ENCODE measurements at places on chromosomes 5 and 9. TPM values are rescaled to one million over a fixed set of nuclear protein-coding genes. Genes with fewer than 3 reads are reported as not detected.

GRCh38 chr5:14342306-14342705, 199.2 kb downstream of the TRIO start:
- ATAC-seq = no peak

GRCh38 chr9:135798263-135798585, 96.2 kb downstream of the KCNT1 start:
- ATAC-seq = no peak

DNA sequence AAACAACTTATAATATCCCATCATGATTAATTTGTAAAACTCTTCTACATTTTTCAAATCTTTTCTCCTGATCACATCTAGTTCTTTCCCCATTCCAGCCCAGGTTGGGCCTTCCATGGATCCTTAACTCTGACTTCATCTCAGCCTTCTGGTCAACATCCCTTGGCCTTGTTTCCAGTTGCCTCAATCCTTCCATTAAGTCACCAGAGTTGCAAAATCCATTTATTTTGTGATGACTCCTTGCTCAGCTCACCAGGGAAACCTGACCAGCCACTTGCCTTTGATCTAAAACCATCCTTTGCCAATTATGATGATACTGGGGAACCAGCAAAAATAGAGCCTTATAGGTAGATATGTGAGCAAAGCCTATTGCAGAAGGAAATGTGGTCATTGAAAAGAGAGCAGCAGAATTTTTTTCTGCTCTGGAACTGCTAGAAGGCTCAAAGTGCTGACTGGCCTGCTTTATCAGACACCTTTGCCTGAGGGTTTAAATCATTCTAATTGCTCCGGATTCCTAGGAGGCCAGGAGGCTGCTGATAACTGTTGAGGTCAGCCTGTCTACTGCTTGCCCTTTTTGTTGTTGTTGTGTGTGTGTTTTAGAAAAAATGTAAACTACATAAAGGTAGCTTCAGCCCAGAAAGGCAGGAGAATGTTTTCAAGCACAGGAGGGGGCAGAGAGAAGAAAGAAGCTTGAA, 512.2 kb upstream of the GRIA1 start:
- no peak for ATAC-seq

- ATAC-seq = no peak
These were observed 95.1 kb downstream of the KCTD16 start for GRCh38 chr5:144265643-144266247.

DNA sequence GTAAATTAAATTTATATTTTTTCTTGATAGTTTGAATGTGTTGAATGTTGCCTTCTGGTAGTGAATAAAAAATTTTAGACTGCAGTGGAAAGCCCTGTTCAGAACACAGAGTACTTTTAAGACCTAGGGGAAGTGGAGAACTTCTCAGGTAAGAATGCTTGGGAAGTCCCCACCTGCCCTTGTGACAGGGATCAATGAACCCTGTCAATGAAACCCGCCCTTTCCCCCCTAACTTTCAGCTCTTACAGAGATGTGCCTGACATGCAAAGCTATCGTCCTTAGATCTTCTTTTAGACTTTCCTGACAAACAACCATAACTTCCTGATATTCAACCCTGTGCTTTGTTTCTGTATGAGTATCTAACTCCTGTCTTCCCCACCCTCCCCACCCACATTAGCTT, 562.7 kb downstream of the TLE4 start:
- peak; percentile 63 for ATAC-seq

DNA sequence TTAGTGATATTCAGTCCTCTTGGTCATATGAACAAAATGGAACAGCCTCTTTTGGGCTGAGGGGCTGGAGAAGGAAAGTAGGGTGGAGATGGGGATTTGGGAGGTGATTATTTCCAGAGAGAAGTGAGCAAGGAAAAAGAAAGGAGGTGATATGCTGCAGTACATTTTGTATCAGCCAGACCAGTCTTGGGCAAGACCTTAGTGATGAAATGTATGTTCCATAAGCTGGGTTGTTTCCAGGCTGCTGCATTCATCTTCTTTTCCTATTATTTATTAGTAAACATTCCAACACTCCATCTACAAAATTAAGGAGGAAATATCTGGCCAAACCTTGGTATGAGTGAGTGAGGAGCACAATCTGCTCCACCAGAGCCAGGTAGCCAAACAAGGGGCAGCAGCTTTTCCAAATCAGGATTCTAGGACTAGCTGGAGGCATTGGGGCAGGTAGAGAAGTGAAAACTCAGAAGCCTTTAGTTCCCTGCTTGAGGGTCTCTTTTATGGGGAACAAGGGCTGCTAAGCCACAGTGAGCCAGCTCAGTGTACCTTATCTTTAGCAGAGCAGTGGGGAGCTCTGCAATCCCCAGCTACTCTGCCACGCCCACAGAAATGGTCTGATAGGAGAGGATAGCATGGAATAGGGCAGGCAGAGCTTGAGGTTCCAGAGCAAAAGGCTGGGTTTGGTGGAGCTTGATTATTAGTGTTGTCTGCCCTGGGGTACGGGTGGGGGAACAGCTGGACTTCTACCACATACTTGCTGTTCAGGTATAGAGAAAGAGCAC, 19.5 kb downstream of the RAD1 start:
- ATAC-seq = no peak

GRCh38 chr9:123027517-123027916, 6.0 kb upstream of the GPR21 start:
- ATAC-seq = no peak

DNA sequence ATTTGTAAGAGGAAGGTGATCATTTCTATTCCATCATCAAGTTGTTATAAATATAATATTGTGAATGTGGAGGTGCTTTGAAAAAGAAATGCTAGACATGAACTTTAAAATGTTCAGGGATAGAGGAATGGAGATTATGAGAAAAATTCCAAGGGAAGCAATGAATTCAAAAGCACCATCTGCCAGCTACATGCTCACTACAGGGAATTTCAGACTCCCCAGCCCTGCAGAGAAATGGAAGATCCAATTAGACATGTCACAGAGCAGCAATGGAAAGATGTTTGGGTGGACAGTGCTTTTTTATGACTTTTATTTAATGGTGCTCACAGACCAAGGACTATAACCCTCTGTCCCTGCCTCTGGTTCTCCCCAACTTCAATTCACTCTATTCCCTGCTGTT, 209.7 kb downstream of the ESM1 start:
- no peak for ATAC-seq

DNA sequence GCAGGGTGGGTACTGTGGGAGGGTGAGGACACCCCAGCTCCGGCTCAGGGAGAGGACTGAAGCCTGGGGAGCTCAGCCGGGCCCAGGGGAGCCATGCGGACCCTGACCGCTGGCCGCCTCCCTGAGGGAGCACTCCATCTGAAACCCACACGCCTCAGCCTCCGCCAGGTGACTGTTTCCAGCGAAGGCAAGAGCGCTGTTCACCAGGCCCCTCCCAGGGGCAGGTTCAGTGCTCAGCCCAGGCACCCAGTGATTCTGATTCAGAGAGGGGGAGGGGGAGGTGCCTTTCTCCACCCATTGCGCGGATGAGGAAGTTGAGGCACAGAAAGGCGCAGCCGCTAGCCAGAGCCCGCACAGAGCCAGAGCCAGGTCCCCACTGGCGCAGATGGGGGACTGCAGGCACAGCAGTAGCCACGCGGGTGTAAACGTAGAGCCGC, 27.0 kb downstream of the ADGRD2 start:
- ATAC-seq = peak; percentile 35

- ATAC-seq = no peak
These were observed 29.1 kb upstream of the ZFAND5 start for GRCh38 chr9:72394066-72394465.

DNA sequence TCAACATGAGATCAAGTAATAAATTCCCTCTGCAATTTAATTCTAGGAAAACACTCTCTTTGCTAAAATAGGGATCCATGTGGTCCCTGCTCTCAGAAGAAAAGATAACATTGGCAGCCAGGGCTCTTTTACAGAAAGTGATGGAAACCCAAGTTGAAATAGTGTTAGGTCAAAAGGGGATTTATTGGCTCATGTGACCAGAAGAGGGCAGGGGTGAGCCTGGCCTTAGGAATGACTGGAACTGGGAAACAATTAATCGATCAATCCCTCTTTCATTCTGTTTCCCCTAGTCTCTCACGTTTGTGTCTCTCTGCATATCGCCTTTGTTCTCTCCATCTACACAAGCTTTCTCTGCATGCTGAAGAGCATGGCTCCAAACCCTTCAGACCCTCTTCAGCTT, 58.3 kb upstream of the ALDH1B1 start:
- no peak for ATAC-seq

- no peak for ATAC-seq
These were observed 112.0 kb downstream of the TMEM174 start for GRCh38 chr5:73284985-73285384.

DNA sequence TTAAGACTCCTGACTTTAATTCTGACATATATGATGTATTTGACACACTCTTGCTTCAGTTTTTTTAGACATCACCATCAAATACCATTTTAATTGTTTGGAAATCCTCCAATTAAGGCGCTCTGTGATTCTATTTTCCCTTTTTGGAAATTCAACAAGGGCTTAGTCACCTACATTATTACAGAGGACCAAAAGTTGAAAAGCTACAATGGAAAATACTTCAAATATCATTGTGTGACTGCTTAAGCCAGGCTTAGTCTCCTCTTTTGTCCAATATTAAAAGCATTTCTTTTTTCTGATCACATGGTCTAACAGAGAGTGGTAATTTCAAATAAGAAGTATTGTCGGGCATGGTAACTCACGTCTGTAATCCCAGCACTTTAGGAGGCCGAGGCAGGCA, 160.3 kb downstream of the CEMIP2 start:
- no peak for ATAC-seq

The SHROOM1 gene
- 6.9 TPM for total RNA-seq

The SLC36A1 gene
- 5.9 TPM for total RNA-seq

The LRRC70 gene
- 0.16 TPM for total RNA-seq

The CNTNAP3 gene
- 8.5 TPM for total RNA-seq

The WDR31 gene
- total RNA-seq = 3.7 TPM

All from esophagus mucosa (tissue), 1 donor.